Fibroblast of skin of left biceps (primary cell): ENCODE measurements at places on chromosomes 16 and 17.

DNA sequence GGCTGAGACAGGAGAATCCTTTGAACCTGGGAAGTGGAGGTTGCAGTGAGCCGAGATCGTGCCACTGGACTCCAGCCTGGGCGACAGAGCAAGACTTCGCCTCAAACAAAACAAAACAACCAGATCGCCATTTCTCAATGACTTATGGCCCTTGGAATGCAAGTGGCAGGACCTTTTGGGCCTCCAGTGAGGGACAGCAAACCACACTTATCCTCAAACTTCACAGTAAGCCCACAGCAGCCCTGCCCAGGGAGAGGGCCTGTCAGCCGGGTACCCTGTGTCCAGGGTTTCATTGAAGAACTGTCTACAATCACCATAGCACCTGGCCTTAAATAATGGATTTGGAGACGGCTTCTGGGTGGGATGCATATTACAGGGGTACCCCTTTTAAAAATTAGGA, 11.7 kb downstream of the TRAF4 start:
- no peak for DNase-seq

DNA sequence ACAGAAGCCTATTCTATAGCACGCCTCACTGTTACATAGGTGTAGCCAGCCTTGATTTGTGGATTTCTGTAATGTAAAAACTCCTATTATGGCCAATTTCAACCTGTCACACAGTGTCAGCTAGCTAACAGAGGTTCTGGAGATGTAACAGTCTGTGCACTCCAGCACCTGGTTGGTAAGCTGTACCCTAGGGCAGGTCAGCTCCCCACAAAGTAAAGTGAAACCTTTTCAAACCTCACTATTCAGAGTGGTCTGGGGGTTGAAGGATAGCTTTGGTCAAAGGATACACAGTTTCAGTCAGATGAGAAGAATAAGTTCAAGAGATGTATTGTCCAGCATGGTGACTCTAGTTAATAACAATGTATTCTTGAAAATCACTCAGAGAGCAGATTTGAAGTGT, 28.5 kb upstream of the TBX2 start:
- no peak for DNase-seq

DNA sequence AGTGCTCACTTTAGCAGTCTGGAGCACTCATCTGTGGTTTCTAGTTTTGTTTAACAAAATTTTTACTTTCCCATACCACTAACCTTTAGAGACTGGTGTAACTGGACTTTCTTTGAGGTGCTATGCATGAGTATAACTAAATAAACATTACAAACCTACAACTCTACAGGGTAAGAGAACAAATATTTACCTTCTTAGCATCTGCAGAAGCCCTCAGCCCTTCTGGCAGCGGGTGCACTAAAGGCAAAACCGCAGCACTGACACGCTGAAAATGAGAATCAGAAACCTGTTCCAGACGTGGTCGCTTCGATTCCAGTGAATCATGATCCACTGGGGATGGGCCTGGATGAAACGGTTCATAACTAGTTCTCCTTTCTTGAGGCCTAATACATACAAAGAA, 43.7 kb downstream of the NCOR1 start:
- DNase-seq: no peak

GRCh38 chr16:14549789-14550153, 80.3 kb downstream of the PARN start:
- no peak for DNase-seq

- DNase-seq: no peak
Observed at GRCh38 chr17:81486199-81486810, 26.3 kb downstream of the ACTG1 start.

GRCh38 chr16:19266774-19267173, 18.8 kb upstream of the CLEC19A start:
- DNase-seq: no peak

- no peak for DNase-seq
Observed at GRCh38 chr17:74012465-74012864, 191.0 kb upstream of the RPL38 start.

- DNase-seq: no peak
Observed at GRCh38 chr16:8103649-8104289, 486.5 kb downstream of the TMEM114 start.

GRCh38 chr16:3696425-3697218, 20.7 kb downstream of the TRAP1 start:
- DNase-seq: peak; percentile 66

DNA sequence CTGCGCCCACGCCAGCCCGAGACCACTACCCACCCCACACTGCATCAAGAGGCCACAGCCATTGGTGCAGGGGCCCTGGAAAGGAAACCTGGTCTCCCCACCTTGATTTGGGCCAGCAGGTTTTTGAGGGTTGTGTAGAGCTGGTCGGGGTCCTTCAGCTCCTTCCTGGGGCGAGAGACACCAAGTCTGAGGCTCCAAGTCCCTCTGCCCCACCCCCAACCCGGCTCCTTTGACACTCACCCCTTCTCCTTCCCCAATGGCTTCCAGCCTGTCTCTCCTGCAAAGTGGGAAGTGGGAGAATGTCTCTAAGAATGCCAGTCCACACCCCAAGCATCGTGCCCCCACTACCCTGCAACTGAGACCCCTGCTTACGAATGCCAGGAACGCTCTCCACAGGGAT, 1.6 kb upstream of the DHX58 start:
- no peak for DNase-seq

GRCh38 chr17:81096741-81097133, 61.8 kb downstream of the BAIAP2 start:
- no peak for DNase-seq

GRCh38 chr16:48284772-48285409, 37.6 kb upstream of the ABCC11 start:
- DNase-seq: no peak

DNA sequence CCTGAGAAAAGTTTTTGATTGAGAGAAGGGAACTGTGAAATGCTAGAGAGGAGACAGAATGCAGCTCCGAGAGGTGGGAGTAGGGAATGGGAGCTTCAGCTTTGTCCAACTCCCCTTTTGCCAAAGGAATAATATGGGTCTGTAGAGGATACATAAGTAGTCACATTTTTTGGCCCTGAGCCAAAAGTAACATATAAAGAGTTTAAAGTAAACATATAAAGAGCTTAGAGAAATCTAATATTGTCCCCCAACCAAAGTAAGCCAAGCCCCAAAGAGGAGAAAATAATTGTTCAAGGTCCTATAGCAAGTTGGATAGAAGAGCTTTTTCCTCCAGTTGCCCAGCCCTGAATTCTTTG, 215.1 kb downstream of the TMEM114 start:
- no peak for DNase-seq

DNA sequence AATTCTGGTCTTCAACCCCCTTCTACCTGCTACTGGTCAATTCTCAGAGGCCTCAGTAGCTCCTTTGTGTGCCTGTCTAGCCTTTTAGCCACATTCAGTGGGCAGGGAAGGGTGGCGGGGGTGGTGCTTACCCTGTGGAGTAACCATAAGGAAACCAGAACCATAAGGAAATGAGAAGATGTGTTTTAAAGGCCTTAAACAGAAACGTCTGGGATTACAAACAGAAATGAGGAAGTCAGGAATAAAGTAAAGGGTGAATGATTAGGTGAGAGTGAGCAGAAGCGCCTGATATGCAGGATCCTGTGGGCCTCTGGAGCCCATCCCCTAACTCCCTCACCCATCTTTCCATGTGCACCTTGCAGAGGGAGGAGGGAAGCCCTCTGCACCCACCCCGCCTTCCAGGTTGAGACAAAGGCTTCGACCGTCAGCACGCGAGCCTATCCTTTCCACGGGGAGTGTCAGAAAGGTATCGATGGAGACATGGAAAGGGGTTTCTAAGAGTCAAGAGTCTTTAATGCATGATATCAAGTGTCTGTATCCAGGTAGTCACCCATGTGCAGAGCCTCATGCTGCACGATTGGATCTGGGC, 20.4 kb downstream of the KIAA0513 start:
- no peak for DNase-seq

DNA sequence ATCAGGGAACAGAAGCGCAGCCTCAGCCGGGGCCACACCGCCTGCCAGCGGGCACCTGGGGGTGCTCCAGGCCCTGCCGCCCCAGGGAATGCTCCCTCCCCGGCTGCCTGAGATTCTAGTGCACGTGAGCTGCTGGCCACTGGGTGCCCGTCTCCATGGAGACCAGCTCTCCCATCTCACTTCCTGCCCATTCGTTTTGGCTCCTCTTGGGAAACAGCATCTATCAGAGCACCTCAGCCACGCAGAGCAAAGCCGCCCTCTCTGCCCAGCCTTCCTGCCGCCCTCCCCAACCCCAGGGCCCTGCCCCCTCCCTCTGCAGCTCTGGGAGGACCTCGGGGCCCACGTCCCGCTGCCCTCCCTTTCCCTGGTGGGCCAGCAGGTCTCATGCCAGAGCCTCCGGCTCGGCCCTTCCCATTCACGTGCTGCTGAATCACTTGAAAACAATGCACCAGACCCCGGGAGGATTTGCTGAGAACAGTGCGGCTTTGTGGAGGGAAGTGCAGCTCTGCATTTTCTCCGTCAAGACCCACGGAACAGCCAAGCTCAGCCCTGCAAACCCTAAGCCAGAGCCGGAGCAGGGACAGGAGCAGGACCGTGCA, 19.4 kb downstream of the CEP295NL start:
- DNase-seq: peak; percentile 75

- no peak for DNase-seq
Observed at GRCh38 chr16:14388243-14388642, 241.8 kb downstream of the PARN start.

DNA sequence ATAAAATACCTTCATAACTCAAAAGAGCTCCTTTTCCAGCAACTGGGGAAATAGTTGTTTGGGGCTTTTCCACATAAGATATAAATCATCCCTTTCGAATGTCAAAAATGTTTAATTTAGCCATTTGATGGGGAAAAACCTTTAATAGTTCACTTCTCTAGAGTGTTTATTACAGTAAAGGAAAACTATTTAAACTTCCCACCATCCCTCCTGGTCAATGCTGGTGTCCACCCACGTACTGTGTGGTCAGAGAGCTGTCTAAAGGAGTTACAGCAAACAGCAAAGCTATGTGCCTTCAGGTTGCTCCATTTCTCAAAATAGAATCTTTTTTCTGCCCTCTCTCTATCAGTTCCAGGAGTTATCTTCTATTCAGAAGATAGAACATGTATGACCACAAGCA, 33.5 kb downstream of the KANSL1 start:
- no peak for DNase-seq

DNA sequence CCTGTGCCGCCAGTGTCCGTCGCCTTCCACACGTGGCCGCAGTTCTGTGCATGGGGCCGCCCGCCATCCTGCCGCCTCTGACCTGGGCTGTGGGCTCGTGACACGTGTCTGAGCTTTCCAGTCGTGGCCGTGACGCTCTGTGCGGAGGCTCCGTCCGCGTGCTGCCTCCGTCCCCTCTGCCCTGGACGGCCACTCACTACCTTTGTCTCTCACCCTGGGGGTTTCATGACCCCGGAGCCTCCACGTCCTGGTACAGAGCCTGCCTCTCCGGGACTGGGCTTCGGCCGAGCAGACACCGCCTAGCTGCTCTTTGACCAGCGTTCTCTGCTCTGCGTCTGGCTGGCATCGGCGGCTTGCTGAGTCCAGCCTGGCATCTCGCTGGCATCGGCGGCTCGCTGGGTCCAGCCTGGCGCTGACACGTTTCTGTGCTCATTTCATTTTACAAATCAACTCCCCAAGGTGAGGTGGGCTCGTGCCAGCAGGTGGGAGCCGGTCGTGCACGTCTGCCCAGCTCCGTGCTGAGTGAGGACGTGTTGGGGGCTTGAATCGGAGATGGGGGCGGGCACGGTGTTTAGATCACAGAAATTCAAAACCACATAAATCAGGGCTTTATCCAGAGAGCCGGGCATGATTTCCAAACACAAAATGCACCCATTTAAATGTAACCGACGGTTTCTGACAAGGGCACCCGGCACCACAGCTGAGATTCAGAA, 44.3 kb upstream of the GNG13 start:
- DNase-seq: no peak

GRCh38 chr17:18858567-18859245, 775 bp downstream of the PRPSAP2 start:
- DNase-seq: no peak

DNA sequence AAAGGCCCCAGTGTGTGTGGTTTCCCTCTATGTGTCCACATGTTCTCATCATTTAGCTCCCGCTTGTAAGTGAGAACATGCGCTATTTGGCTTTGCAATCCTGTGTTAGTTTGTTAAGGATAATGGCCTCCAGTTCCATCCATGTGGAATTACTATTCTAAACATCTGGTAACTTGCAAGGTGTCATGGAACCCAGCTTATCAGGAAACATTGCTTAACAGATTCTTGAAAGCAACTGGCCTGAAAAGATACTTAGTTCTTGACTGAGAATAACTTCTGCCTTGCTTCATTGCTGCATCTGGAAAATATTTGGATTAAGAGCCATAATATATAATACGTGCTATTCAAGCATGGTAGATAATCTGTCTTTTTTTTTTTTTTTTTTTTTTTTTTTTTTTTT, 27.8 kb downstream of the PAFAH1B1 start:
- DNase-seq: no peak

- DNase-seq: no peak
Observed at GRCh38 chr17:76659928-76660655, 16.5 kb upstream of the ST6GALNAC1 start.

DNA sequence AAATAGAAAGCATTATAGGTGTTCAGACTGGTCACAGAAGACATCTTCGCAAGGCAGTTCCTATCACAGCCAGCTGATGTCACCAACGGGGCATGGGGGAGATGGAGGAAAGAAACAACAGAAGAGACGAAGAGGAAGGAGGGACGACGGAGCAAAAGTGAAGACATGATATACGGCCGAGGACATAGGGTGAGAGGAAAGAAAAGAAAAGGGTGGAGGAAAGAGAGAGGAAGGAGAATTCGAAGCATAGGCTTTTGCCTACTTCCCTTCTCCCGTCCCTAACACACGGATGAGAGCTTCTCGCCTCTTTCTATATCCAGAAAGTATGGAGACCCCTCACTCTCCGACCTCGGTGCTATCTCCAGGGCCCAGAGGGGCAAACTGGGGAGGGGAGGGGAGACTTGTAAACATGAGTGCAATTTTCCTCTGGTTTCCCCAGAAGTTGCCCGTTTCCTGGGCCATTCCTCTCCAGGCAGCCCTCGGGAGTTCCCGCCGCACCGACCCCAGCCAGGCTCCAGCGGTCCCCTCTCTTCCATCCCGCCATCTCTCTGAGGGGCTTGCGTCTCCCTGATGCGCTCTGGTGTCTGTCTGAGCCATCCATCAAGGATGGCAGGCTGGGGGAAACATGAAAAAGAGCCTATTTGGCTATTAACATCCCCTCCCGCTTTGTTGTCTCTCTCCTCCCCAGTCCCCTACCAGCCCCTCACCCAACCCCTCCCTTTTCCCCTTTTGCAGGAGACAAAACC, 26.0 kb downstream of the COPZ2 start:
- no peak for DNase-seq

GRCh38 chr16:53216798-53217197, 162.0 kb downstream of the CHD9 start:
- no peak for DNase-seq

- no peak for DNase-seq
Observed at GRCh38 chr16:85276258-85276657, 164.0 kb upstream of the CIBAR2 start.
